ENCODE measurements at places on chromosomes 2 and 18.

DNA sequence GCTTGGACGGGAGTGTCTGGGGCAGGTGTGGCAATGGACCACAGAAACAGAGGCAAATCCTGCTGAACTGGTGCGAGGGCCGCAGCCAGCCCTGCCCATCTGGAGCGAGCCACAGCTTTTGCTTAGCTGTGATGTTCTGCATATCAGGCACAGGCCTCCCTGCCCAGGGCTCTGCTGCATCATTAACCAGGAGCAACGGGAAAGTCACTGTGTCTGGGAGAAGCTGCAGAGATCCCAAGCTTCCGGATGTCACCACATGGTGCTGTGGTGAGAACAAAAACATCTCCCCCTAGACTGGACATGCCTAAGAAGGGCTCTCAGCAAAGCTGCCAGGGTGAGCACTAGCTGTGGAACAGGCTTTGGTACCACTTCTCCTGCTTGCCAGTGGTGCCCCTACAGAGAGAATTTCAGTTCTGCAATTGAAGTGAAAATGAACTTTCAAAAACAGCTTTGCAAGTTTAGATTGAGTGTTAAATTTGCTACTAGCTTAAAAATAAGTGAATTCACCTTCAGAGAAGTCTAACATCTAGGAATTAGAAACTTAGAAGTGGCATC is 172.9 kb upstream of the MYT1L start:
- DNase-seq, result no peak

DNA sequence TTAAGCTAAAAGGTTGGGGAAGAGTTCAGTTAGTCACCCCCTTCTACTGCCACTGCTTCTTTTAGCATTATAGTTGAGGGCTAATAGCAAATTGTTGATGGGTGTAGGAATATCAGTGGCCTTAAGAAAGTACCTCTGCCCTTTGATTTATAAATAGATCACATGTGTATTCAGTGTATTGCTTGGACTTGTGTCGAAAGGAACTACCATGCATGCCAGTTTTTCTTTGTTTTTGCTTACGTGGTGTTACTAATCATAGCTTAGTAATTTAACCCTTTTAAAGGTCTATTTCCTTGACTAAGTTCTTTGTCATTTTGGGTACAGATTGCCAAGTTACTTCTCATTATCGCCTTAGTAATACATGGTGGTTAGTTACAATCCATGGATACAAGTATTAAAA is 85.6 kb downstream of the MIB1 start:
- no peak for DNase-seq

- no peak for DNase-seq
Measured at GRCh38 chr2:73414696-73415095, 29.1 kb downstream of the ALMS1 start.

DNA sequence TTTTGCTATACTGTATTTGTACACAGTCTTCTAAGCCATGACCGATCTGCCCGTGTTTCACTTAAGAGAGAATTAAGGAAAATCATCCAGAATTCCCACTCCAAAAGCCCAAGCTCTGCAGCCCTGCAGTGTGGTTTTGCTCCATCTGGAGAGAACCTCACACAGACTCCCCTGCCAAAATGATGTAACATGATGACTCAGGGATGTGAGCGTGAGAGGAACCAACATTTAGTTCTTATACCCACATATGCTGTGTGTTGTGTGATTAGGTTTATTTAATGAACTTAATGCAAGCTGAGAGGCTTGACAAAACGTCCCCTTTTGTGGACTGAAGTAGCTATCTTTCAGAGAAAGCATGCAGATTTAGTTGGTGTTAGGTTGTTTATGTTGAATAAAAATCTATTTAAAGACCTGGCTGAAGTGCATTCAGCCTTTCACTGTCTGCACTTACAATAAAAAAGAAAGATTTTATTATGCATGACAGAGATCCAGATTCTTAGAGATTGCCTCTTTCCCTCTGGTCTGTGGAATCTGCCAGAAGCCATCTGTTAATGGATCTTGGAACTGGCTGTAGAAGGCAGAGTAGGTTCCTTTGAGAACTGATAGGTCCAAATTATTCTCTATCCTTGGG is 6.3 kb downstream of the RAB12 start:
- peak; percentile 90 for DNase-seq

GRCh38 chr2:14902953-14903352 is 270.4 kb downstream of the LRATD1 start:
- DNase-seq, result no peak

- DNase-seq, result no peak
Measured at GRCh38 chr2:96157649-96158553, 12.7 kb upstream of the DUSP2 start.

DNA sequence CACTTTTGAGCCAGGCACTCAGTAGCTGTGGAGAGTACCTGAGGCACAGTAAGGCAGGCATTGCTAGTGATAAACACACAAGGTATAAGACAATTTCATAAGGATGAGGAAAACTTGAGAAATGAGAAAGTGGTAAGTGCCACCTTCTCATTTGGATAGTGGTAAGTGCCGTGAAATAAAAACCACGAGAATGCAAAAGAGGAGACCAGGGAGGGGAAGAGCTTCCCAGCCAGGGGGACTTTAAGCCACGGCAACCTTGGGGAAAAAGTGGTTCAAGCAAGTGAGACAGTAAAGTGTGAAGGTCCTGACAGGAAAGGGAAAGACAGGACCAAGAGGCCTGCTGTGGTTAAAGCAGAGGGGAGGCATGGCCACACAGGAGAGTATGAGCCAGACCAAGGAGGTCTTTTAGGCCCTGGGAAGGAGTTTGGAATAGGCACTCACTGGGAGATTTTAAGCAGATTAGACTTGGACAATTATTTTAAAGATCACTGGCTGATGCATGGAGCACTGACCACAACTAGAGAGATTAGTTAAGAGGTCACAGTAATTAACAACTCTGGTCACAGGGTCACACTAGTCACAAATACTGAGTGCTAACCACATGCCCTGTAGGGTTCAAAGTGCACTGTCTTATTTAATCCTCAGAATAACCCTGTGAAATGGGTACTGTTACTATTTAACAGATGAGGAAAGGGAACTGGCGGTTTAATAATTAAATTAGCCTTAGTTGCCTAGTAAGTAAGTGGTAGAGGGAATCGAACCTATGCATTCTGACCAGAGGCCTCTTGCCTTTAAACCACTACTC is 50.1 kb downstream of the THOC1 start:
- no peak for DNase-seq

- peak; percentile 56 for DNase-seq
Measured at GRCh38 chr2:121205321-121205942, 79.6 kb downstream of the TFCP2L1 start.

DNA sequence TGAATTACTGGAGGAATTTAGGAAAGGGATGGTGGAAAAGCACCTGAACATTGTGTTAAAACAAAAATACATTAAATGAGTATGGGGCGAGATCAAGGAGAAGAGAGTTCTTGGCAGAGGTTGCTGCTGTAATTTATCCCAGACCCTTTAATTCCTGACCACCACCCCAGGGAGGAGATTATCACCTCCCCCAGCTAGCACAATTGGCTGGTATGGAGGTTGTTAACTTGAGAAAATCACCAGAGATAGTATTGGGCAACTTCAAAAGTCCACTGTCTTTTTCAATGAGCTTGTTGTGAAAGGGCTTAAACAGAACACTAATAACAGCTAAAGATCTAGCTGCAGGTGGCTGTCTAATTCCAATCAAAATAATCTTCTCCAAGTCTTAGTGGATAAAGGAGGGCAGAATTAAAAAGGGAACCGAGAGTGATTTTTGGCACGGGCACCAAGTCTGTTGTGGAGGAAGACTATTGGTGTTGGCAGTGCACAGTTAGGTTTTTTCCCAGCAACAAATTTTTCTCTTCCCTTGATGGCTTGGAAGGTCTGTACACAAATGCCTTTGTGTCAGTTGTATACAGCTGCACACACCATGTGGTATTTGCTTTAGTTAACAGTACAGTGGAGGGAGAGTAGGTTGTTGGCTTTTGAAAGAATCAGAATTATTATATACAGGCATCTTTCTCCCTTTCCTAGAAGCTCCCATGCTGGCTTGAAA is 289.5 kb downstream of the SLC4A3 start:
- DNase-seq, result no peak

DNA sequence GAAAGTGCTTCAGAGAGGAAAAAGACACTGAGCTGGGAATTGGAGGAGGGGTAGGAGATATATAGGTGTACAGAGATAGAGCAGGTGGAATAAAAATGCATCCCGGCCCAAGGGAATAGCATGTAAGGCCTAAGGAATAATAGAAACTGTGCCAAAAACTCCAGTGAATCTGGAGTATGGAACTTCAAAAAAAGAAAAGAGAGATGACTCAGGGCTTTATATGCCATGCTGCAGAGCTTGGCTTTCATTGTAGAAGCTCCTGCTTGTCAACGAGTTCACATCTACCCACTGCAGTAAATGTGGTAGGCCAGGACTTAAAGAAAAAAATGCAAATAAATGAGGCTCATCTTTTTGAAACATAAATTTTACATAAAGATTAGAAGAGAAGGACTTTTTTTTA is 131.8 kb downstream of the MREG start:
- DNase-seq, result peak; percentile 47

DNA sequence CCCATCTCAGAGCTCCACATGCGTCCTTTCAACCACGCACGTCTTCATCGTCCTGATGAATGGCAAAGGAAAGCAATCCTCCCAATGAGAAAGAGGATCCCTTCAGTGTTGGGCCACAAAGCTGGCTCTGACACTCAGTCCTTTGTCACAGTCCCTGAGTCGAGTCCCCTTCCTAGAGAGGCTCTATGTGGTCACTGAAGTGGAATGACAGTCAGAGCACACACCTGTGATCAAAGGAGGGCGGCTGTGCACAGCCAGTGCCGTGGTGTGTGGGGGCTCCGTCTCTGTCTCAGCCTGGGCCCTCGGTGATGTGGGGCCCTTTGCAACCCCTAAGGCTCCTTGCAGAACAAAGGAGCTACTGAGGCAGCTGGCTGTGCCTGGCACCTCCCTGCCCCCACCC is 157.3 kb upstream of the APCDD1 start:
- DNase-seq, result no peak

- no peak for DNase-seq
Measured at GRCh38 chr2:241358470-241358869, 2.4 kb downstream of the FARP2 start.

DNA sequence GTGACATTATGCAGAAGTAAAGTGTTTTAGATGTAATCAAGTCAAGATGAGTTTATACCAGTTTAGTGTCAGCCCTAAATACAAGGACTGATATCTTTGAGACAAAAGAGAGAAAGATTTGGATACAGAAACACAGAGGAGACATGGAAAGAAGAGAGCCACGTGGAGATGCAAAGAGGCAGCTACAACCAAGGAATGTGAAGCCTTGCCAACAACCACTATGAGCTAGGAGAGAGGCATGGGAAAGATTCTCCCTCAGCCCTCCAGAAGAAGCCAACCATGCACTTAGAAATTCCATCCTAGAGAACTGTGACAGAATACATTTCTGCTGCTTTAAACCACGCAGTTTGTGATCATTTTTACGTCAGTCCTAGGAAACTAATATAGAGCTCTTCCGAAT is 217.2 kb downstream of the DOK6 start:
- DNase-seq, result no peak

- peak; percentile 70 for DNase-seq
Measured at GRCh38 chr2:207901401-207901800, 123.9 kb downstream of the PLEKHM3 start.

DNA sequence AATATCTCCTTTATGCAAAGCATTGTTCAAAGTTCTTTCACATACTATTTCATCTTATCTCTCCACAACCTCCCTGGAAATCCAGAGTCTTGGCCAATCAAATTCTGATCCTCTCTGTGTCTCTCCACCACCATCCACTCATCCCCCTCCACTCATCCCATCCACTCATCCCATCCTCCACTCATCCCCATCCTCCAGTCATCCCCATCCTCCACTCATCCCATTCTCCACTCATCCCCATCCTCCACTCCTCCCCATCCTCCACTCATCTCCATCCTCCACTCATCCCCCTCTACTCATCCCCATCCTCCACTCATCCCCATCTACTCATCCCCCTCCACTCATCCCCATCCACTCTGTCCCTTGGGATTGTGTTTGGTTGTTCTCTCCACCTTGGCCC is 101.1 kb downstream of the BCL2 start:
- peak; percentile 46 for DNase-seq

GRCh38 chr2:36423172-36423571 is 67.6 kb downstream of the CRIM1 start:
- DNase-seq, result peak; percentile 6

GRCh38 chr2:45889620-45890370 is 238.3 kb downstream of the PRKCE start:
- no peak for DNase-seq

- peak; percentile 41 for DNase-seq
Measured at GRCh38 chr18:57427429-57428201, 7.6 kb upstream of the ONECUT2 start.

- no peak for DNase-seq
Measured at GRCh38 chr18:12257996-12258718, 4.0 kb downstream of the CIDEA start.

DNA sequence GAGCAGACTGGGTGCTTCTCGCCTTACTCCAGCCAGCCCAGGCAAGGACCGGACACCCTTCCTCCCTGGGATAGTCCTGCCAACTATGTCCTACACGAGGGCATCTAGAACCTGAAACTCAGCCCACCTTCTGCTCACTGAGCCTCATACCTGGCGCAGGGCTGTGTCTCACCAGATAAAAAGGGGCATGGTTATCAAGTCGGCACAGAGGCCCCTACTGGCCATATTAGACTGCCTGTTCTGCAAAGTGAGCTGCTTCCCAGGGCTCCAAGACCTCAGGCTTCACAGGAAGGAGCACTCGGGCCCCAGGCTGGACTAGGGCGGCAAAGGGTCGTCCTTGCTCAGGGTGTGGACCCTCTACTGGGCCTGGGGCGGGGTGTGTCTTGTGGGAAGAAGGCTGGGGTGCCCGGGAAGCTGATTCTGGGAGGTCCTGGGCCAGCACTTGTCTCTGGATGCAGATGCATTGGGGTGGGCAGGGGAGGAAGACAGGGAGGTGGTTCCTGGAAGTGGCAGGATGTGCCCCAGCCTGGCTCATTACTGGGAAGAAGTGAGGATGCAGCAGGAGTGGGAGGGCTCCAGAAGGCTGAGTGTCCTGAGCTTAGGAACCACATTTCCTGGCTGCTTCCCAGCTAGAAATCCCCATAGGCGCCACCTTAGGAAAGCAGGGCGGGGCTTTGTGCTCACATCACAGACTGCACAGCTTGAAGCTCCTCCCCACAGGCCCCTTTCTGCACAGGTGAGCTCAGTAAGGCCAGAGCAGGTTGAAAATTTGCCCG is 19.6 kb downstream of the EHD3 start:
- peak; percentile 70 for DNase-seq

- DNase-seq, result no peak
Measured at GRCh38 chr2:131756141-131756907, 228.6 kb downstream of the CCDC74A start.

- peak; percentile 57 for DNase-seq
Measured at GRCh38 chr18:3906116-3906750, 456.3 kb downstream of the TGIF1 start.

GRCh38 chr2:34853646-34854045 is 1254.5 kb upstream of the FAM98A start:
- DNase-seq, result no peak

Data from DMS53 (cell line).